Right renal cortex interstitium (tissue), 3 donors: ENCODE measurements at places on chromosomes 6 and 20.

- no peak for DNase-seq
These were observed at the start of gene STMND1 for GRCh38 chr6:17101422-17102257. Gene STMND1, plus strand, starts transcription at chr6:17102050. Its CDS starts 208 bp downstream, at chr6:17102258.

DNA sequence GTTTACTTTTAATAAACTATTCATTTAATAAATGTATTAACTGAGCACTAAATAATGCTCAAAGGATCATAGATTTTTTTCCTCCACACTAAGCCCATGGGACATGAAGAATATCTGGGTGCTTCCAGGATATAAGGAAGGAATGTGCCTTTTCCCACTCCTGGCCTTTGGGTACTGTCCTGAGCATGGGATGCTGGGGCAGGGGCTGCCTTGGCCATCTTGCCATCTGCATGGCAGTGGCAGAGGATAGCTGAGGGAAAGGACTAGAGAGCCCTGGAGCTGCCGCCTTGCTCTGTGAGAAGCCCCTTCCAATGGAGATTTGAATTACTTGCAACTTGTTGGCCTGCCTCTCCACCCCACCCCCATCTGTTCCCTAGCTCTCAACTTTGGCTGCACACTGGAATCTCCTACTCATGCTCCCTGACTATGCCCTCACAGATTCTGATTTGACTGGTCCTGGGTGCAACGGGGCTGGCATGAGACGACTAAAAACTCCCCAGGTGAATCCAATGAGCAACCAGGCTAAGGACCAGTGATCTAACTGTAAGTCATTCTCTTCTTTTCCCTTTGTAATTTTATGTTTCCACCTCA is 15.6 kb downstream of the DDRGK1 start:
- no peak for DNase-seq

GRCh38 chr6:167392631-167393316 is 67.9 kb downstream of the TTLL2 start:
- DNase-seq = no peak

- no peak for DNase-seq
These were observed 11.1 kb upstream of the SLC4A11 start for GRCh38 chr20:3250091-3250504.

GRCh38 chr20:20580139-20580538 is 132.3 kb downstream of the RALGAPA2 start:
- no peak for DNase-seq

DNA sequence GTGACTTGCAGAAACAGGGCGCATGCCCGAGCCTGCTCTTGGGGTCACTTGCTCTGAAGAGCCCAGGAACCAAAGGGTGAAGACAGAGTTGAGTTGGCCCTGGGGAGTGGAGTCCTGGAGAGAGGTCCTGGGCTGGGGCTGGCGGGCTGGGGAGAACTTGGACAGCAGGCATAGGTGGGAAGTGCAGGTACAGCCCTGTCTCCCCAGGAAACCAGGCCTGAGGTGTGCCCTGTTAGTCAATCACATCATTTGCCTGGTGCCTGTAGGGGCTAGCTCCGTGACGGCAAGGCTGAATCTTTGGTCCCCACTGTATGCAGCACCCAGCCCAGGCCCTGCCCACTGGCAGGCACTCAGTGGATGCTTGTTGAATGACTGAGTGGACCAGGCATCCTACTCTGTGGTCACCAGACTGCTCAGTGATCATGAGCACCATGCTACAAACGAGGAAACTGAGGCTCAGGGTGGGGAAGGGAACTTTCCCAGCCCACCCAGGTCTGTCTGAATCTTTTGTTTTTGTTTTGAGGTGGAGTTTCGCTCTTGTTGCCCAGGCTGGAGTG is 15.6 kb upstream of the NOL4L start:
- DNase-seq = no peak

- DNase-seq = no peak
These were observed 214.4 kb downstream of the ALDH8A1 start for GRCh38 chr6:134735461-134735860.

DNA sequence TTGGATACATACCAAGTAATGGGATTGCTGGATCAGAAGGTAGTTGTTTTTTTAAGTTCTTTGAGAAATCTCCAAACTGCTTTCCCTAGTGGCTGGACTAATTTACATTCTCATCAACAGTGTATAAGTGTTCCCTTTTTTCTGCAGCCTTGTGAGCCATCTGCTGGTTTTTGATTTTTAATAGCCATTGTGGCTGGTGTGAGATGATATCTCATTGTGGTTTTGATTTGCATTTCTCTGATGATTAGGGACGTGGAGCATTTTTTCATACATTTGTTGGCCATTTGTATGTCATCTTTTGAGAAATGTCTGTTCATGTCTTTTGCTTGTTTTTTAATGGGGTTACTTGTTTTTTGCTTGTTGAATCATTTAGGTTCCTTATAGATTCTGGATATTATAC is 34.8 kb downstream of the TOP1 start:
- DNase-seq = no peak

GRCh38 chr6:72636215-72636614 is 14.4 kb downstream of the KCNQ5 start:
- no peak for DNase-seq

GRCh38 chr6:146803601-146804000 is 204.8 kb downstream of the ADGB start:
- no peak for DNase-seq

- DNase-seq = peak; percentile 45
These were observed 11.6 kb downstream of the TNFAIP3 start for GRCh38 chr6:137878486-137879285.

DNA sequence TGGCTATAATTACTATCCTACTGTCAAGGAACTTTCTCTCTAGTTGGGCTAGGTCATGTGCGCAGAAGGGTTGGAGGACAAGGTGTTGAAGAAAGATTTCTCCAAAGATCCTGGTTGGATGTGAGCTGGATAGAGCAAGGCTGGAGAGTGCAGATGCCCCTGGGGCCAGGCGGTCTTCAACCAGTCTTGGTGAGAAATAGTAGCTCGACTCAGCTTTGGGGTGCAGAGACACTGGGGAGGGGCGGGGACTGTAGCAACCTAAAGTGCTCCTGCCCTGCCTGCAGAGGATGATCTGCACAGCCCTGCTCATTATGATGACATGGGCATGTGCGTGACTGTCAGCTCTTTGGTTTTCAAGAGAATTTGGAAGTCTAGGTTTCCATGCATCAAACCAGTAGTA is 35.9 kb downstream of the PHACTR3 start:
- no peak for DNase-seq

GRCh38 chr20:47668313-47669151 is 116.7 kb downstream of the SULF2 start:
- DNase-seq = no peak

GRCh38 chr20:52234302-52235045 is 42.9 kb upstream of the ZFP64 start:
- no peak for DNase-seq

- DNase-seq = no peak
These were observed 893 bp downstream of the POLR1H start for GRCh38 chr6:30061858-30062458.

- no peak for DNase-seq
These were observed 125.1 kb downstream of the SNX5 start for GRCh38 chr20:17843246-17844132.

GRCh38 chr6:106156863-106157262 is 70.7 kb downstream of the PRDM1 start:
- no peak for DNase-seq

DNA sequence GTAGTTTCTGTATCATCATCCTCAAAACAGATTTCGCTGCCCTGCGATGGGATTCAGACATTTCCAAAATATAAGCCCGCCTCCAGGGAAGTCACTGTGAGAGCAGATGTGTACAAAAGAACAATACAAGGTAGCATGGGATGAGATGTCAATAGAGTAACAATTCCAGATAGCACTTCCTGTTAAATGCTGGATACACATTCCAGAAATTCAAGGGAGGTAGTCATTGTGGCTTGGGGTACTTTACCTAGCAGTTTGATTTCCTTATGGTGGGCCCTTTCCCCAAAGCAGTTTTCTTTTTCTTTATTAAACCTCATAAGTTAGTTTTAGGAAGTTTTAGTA is 2.5 kb downstream of the RNF217 start:
- DNase-seq = no peak
